Right renal pelvis (tissue), 4 donors: ENCODE measurements at places on chromosomes 4 and X.
A peak's percentile ranks its signal among the peaks of the same experiment; 100 is the strongest.

DNA sequence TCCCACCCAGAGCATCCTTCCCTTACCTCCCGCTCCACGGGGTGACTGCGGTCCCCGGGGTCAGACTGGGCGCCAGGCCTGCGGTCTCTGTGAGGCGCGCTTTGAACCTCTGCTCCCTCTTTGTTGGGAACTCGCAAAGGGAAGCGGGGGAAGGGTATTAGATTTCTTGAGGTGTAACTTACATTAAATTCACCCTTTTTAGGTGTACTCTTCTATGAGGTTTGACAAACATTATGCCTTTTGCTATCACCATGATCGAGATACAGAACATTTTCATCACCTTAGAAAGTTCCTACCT, 569 bp downstream of the DCK start:
- DNase-seq, result no peak

GRCh38 chr4:105129286-105130040, 17.2 kb upstream of the TET2 start:
- DNase-seq, result no peak

- DNase-seq, result no peak
These were observed 2.2 kb downstream of the MAMLD1 start for GRCh38 chrX:150365051-150365989.

GRCh38 chr4:52617336-52618020, 41.6 kb downstream of the USP46 start:
- no peak for DNase-seq

GRCh38 chrX:110132450-110133114, 129.7 kb downstream of the TMEM164 start:
- DNase-seq, result no peak

- DNase-seq, result no peak
These were observed 236.2 kb upstream of the SFRP2 start for GRCh38 chr4:154025110-154025509.

DNA sequence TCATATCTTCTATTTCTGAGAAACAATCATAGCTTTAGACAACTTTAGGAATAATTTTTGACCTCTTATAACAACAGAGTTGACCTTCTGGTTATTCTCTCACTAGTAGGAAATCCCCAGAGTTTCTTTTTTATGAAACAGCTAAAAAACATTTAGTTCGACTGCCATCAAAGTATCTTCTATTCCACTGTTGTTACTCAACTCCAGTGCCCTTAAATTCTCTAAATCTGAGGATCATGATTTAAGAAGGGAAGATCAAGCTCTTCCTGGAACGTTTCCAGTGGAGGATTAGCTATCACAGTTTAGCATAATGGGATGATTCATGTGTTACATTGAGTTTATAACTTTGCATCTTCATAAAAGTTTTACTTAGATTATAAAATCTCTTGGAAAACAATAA, 134.9 kb upstream of the VEGFC start:
- no peak for DNase-seq

DNA sequence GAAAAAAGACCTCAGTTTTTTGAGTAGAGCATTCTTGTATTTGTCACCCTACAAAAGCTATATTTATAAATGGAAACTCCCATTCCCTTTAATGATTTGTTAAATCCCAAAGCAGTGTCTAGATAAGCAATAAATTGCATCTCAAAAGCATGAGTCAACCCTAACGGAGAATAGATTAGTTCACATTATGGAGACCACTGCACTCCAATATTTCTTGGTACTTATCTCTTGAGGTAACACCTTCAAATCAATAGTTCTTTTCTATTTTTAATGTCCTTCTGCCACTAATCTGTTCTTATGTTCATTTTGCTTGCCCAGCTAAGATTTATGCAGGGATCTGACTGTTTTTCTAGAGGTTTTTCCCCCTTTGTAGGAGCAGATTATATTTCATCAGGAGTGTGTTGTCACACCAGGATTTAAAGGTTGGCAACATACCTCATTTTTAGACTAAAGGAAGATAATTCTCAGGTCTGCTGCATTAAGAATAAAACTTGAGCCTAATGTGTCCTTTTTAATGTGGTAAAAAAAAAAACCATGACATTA, 91.4 kb upstream of the ADGRG2 start:
- DNase-seq, result no peak

GRCh38 chrX:37685381-37686359, at the start of gene XK:
TSS of gene XK (plus strand) at chrX:37685791. CDS start at chrX:37685962, 171 bp downstream.
- DNase-seq, result no peak

- DNase-seq, result no peak
These were observed 8.1 kb upstream of the SAP30 start for GRCh38 chr4:173362666-173363065.

- DNase-seq, result no peak
These were observed 27.8 kb downstream of the TCEAL1 start for GRCh38 chrX:103656617-103657016.

DNA sequence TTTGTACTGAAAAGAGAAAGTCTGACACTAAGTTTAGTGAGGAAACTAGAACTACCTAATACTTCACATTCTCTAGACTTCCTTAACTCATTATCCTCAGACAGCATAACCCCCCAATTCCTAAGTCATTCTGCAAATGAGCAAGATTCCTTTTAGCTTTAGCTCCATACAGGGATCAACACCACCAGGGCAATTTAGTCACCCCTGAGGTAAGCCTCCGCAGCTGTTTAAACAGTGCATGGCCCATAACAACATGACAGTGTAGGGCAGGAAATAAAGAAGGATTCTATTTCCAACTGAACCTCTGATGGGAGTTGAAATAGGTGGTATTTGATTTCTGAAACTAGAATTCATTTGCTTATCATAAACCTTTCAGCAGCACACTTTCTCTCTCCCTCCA, 112.8 kb upstream of the DKK2 start:
- DNase-seq, result no peak

DNA sequence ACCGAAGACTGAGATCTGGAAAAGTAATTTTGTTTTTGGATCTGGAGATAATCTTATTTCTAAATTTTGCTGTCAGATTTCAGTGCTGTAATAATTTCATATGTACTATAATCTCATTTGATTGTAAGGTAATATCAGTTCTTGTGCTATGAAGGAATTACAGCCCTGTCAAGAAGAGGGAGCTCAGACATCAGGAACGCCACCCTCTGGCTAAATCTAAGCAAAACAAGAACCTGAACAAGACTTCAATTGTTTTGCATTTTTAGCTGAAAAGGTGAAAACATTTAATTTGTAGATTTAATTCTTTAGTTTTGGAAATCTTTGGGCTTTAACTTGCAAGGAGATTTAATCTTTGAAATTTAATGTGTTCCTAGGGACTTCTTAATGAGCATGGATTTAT, 525.4 kb upstream of the HS3ST1 start:
- no peak for DNase-seq

- no peak for DNase-seq
These were observed 107.6 kb downstream of the CDS1 start for GRCh38 chr4:84690481-84690880.

GRCh38 chr4:38503689-38504395, 160.2 kb upstream of the KLF3 start:
- DNase-seq, result no peak

DNA sequence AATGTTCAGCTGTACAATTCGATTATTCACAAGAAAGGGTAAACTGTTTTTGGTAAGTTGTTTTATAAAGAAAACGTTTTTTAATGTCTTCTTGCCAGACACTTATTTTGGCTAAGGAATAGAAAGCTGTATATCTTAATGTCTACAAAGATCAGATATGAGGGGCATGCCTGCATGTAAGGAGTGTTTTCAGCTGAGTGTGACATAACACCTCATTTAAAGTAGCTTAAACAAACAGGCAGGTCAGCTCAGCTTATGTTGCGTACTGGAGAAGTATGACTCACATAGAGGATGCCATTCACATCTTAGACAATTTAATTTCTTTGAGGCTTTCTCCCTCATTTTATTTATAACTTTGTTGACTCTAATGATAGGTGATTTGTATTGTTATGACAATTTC, 30.4 kb downstream of the LAMTOR3 start:
- DNase-seq, result no peak

GRCh38 chr4:151014521-151015458, at the start of gene LRBA:
TSS of gene LRBA (minus strand) at chr4:151015284. CDS start at chr4:151014642, 642 bp downstream.
- peak; percentile 75 for DNase-seq

GRCh38 chr4:111454961-111455360, 690.3 kb upstream of the FAM241A start:
- DNase-seq, result no peak

DNA sequence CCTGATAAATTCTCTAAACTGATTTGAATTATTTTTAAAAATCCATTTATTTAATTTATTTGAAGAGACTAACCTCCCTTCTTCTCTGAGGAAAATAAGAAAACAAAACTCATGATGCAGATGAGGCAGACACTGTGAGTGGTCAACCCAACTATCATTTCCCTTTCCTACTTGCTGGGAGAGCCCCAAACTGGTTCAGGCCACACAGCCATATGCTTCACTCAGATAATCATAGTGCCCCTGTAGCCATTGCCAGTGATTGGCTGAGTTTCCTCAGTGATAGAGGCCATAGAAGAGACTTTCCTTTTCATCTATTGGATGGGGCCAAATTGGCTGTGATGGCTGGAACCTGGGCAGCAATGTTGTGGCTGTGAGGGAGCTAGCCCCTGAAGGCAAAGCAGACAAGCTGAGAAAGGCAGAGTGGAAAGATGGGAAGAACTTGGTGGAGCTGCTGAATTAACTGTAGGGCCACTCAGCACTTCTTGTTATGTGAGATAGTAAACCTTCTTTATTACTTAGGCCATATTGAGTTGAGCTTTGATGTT, 49.8 kb downstream of the RAB33B start:
- no peak for DNase-seq

DNA sequence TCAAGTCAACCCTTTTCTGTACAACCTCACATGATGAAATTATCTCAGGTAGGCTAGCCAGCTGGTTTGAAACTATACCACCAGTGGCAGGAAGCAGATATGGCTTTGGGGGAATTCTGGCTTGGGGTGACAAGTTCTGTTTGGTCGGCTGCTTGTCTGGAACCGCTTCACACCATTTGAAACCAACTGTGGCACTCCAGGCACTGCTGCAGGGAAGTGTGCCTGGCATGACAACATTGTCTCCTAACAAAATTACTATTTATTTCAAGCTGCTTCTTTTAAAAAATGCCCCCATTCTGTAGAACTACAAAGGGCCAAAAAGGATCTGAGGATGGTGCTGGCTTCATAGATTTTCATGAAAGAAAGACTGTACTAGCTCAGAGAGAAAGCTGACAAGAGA, 37.1 kb upstream of the GPM6B start:
- DNase-seq, result no peak

GRCh38 chr4:40183615-40184411, 13.0 kb upstream of the RHOH start:
- no peak for DNase-seq

- DNase-seq, result no peak
These were observed 20.3 kb upstream of the SLC25A4 start for GRCh38 chr4:185122681-185123345.

- no peak for DNase-seq
These were observed 13.2 kb downstream of the MTTP start for GRCh38 chr4:99587803-99588202.

- no peak for DNase-seq
These were observed 19.9 kb downstream of the DCHS2 start for GRCh38 chr4:154471526-154472331.

GRCh38 chrX:77493677-77494553, 46.7 kb downstream of the FGF16 start:
- DNase-seq, result no peak

DNA sequence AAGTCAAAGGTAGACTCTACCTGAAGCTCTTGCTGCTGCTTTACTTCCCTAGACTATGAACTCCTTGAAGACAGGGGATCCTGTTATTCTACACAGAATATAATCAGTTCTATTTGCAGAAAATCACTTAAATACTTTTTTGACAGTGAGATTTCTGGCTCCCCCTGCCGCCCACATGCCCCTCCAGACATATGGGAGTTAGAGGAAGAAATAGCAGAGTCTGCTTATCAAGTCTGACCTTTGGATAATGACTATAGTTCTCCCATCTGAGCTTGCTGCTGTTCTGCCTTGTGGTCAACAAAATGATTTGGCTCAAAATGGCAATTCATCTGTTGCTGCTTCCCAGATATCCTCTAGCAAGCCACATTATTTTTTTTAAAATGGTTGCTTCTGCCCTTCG, 101.1 kb downstream of the ENOX2 start:
- DNase-seq, result no peak

GRCh38 chr4:41507291-41507947, 30.5 kb upstream of the LIMCH1 start:
- DNase-seq, result no peak

GRCh38 chrX:2848871-2849301, 20.2 kb downstream of the GYG2 start:
- DNase-seq, result no peak
